ENCODE measurements at places on chromosomes 4 and X.

DNA sequence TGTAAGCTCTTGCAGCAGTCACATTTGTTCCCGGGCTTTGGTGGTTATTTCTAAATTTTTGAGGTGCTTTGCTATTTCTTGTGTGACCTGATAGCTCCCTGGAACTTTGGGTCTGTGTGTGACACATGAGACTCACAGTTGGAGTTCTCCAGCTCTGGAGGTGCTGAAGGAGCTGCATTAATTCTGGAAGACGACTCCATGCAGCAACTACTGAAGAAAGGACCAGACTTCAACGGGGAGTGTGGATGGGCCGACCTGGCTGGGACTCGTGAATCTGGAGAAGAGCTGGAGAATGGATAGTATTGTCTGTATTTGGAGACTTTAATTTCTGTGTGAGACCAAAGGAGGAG is 1.5 kb downstream of the MRFAP1 start:
- no peak for DNase-seq

GRCh38 chr4:157265281-157265680 is 44.8 kb downstream of the GRIA2 start:
- DNase-seq, result no peak

DNA sequence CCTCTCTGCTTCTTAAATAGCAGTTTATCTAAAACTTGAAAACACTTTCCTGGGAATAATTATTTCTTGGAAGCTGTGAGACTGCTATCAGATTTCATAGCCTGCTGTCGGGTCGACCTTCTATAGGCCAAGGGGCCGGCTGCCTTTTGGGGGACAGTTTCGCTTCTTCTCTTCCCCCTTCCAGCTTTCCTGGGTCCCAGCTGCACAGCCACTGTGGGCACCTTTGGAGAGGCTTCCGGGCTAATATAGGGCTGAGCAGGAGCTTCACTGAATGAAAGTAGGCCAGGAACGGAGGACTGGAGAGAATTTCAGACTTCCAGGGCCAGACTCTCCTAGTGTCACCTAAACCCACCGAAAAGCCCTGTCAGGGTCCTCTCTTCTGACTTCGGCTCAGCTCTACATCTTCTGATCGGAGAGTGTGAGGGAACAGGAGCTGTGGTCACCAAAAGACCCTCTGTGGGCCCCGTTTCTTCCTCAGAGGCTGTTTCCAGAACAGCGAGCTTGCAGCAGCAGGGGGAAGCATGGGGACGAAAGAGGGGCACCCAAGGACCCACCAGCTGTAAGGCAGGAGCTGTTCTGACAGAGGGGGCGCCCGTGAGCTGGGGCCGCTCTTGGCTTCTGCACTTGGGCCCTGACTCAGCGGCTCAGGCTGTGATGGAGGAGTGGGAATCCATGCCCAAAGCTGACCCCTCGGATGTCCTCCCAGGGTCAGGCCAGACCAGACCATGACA is 620.6 kb downstream of the BCOR start:
- no peak for DNase-seq

DNA sequence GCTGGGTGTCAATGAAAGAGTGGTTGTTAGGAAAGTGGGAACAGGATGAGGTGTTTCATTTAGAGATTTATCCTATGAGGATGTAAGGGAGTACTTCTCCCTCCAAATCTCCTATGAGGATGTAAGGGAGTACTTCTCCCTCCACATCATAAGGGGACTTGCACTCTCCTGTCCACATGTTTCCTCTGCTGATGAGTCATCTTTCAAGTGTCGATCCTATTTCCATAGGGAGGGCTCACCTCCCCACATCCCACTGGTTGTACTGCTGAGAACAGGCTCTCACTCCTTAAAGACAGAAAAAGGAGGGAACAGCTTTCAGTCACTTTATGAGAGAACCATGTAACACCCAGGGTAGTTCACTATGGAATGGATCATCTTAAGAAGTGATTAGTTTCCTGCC is 65.0 kb downstream of the INPP4B start:
- no peak for DNase-seq
